Small intestine (tissue), 16 donors: ENCODE measurements at places on chromosomes 2 and 18.
A peak's percentile ranks its signal among the peaks of the same experiment; 100 is the strongest.

GRCh38 chr2:101540518-101540917 is 65.6 kb upstream of the RFX8 start:
- no peak overlapping the region for H3K4me3 ChIP-seq
- no peaks in the 10 kb centered on the region for H3K36me3 ChIP-seq
- H3K27me3 ChIP-seq = no peaks in the 10 kb centered on the region

DNA sequence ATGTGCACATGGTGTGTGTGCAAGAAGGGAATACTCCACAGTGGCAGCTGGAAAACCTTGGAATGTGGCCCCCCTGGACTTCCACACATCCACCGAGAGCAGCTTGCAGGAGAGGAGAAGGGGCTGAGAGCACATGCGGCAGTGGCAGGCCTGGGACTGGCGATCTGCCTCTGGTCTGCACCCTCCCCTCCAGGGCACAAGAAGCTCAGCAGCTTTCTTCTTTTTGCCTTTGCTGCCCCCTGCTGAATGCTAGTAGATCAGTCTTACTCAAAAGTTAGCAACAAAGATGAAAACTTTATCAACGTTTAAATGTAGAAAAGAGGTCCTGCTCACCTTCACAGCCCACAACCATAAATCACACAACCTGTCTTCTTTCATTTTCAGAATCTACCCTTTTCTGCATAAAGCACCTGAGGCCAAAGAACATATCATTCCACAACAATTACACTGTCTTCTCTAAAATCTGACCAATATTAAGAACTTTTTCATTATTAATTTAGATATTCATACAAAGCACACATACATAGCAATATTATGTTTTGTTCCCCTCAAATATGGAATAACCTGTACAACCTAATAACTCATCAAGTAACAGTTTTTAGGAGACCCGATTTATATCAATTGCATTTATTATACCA is 34.6 kb downstream of the TGFBRAP1 start:
- H3K4me1 ChIP-seq = no peaks in the 10 kb centered on the region
- peaks cover 34% of the 10 kb centered on the region for H3K36me3 ChIP-seq
- DNase-seq = peak; percentile 32
- no peak overlapping the region for H3K4me3 ChIP-seq

DNA sequence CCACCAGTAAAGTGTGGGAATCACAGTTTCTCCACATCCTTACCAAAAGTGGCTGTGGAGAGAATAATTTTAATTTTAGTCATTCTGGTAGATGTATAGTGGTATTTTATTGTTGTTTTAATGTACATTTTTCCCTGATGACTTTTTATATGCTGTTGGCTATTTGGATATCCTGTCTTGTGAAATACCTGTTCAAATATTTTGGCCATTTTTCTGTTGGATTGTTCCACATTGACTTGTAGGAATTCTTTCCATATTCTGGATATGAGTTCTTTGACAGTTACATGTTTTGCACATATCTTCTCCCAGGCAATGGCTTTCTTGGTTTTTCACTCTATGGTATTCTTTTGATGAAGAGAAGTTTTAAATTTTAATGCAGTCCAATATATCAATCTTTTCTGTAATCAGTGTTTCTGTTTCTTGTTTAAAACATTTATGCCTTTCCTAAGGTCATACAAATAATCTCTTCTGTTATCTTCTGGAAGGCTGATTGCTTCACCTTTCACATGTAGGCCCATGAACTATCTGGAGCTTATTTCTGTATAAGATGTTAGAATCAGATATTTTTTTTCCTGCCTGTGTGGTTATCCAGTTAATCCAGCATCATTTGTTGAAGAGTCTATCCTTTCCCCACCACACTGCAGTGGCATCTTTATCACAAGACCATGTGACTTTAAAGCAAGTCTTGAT is 19.0 kb downstream of the AFTPH start:
- H3K27me3 ChIP-seq = no peaks in the 10 kb centered on the region
- peaks cover 2% of the 10 kb centered on the region for H3K4me1 ChIP-seq
- H3K27ac ChIP-seq = no peak overlapping the region
- DNase-seq = no peak

DNA sequence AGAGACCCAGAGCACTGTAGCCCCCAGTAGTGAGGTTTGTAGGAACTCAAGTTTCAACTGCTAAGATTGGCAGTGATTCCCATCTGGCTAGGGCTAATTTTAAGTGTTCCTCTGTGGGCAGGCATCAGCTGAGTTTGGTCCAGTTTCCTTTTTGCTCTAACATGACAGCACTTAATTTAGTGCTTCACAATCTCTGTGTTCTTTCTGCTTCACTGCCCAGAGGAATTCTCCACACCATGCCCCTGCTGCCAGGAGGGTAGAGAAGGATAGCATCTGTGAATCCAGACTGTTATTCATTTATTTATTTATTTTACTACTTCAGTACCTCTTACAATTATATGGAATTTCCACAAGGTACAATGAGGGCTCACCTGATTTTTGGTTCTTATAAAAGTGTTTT is 549.9 kb upstream of the FSIP2 start:
- H3K27me3 ChIP-seq = no peaks in the 10 kb centered on the region
- DNase-seq = no peak

DNA sequence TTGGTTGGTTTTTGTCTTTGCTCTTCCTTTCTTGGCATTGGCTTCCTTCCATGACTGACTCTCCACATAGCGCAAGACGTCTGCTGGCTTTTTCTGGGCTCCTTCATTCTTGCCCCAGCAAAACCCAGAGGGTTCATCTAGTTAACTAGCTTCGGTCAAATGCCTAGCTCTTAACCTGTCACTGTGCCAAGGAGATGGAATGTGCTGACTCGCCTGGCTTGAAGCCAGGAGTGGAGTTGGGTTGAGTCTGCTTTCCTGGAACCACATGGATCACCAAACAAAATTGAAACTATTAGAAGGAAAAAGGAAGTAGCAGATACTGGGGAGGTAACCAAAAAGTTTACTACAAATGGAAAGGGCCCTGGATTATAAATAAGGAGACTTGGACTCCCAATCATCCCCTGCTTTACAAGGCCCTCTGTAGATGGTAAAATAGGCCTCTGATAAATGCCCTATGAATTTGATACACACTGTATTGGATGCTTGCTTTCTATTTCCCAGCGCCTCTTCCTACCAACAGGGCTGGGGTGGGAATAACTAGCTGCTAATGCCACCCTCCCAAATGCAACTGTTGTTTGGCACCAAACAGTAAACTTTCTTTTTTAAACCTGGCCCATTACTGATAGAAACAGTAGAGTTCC is 11.3 kb downstream of the MALT1 start:
- no peaks in the 10 kb centered on the region for H3K36me3 ChIP-seq
- H3K4me3 ChIP-seq = no peak overlapping the region
- peaks cover 4% of the 10 kb centered on the region for H3K4me1 ChIP-seq
- no peaks in the 10 kb centered on the region for H3K27me3 ChIP-seq

GRCh38 chr2:127619203-127619590 is 26.8 kb upstream of the GPR17 start:
- no peaks in the 10 kb centered on the region for H3K36me3 ChIP-seq
- H3K27ac ChIP-seq = no peak overlapping the region
- no peak overlapping the region for H3K4me3 ChIP-seq
- no peaks in the 10 kb centered on the region for H3K4me1 ChIP-seq
- H3K27me3 ChIP-seq = no peaks in the 10 kb centered on the region

- no peak overlapping the region for H3K27ac ChIP-seq
- H3K4me3 ChIP-seq = no peak overlapping the region
- peaks cover 6% of the 10 kb centered on the region for H3K36me3 ChIP-seq
- H3K27me3 ChIP-seq = no peaks in the 10 kb centered on the region
Measured at GRCh38 chr2:48483916-48484315, 46.0 kb upstream of the STON1 start.

- H3K27me3 ChIP-seq = peaks cover 5% of the 10 kb centered on the region
- H3K36me3 ChIP-seq = no peaks in the 10 kb centered on the region
- DNase-seq = no peak
Measured at GRCh38 chr2:48750128-48750739, 5.3 kb downstream of the LHCGR start.

- H3K4me1 ChIP-seq = no peaks in the 10 kb centered on the region
- H3K27ac ChIP-seq = no peak overlapping the region
- peak; percentile 8 for DNase-seq
- H3K36me3 ChIP-seq = no peaks in the 10 kb centered on the region
Measured at GRCh38 chr18:37553633-37554398, 11.8 kb downstream of the CELF4 start.

DNA sequence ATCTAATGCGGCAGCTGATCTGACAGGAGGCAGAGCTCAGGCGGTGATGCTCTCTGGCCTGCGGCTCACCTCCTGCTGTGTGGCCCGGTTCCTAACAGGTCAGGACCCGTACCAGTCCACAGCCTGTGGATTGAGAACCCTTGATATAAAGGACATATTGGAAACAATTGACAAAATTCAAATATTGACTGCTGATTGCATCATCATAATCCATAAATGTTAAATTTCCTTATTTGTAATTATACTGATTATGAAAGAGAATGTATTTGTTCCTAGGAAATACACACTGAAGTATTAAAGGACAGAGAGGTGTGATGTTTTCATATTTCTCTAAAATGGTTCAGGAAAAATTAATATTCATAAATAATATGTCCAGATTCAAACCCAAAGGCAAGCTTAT is 63.8 kb upstream of the SRD5A2 start:
- no peak overlapping the region for H3K27ac ChIP-seq
- H3K4me3 ChIP-seq = no peak overlapping the region
- H3K4me1 ChIP-seq = no peaks in the 10 kb centered on the region
- no peak for DNase-seq
- H3K36me3 ChIP-seq = no peaks in the 10 kb centered on the region
- no peaks in the 10 kb centered on the region for H3K27me3 ChIP-seq

DNA sequence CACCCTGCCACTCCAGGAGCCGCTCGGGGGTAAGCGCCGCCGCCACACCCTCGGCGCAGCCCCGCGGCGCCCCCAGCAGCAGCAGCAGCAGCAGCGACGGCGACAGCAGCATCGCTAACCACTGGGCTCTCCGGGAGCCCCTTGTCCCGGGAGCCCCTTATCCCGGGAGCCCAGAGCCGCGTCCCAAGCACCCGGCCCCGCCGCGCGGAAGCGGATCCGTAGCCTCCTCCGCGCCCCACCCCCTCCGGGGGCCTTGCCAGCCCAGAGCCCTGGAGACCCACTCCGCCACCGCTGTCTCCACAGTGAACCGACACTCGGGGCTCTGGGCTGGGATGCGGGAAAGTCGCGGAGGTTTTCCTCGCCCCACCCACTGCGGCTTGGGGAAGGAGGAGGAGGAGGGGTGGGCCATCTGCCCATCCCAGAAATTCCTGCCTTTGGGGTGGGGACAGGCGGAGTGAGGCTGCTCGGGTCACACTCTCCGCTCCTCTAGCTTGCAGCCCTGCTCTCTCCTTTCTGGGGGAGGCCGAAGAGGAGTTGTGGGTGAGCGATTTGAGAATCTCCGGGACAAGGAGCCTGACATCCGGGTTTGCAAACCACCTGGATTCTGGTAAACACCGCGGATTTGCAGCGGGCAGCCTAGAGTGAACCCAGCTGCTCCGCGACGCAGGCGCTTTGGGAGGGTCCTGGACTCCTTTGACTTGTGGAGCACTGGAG is at the start of gene PLA2R1:
PLA2R1 (minus strand) TSS at position 324 of the 714 bp plus-strand sequence; CDS start at position 112, 212 bp downstream.
- peaks cover 4% of the 10 kb centered on the region for H3K36me3 ChIP-seq
- peak; percentile 78 for DNase-seq
- peak within 1 kb of the TSS; percentile 78 for H3K4me3 ChIP-seq
- peaks cover 5% of the 10 kb centered on the region for H3K4me1 ChIP-seq
- H3K27me3 ChIP-seq = no peaks in the 10 kb centered on the region
- H3K27ac ChIP-seq = peak within 1 kb of the TSS; percentile 87

DNA sequence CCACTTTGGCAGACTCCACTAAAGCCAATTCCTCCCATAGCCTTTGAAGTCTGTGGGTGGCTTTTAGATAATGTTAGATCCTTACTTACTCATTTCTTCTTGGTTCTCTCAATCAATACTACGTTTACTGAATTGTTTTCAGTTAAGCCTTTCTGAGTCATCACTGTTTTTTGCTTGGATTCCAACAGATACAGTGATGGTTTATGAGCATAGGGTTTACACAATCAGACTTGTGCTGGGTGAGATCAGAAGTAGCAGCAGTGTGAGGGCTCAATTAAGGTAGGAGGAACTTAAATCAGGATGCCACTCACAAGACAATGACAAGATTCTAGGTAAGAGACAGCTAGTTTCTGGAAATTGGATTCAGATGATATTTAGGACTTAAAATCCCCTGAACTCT is 297.7 kb upstream of the DOK6 start:
- no peaks in the 10 kb centered on the region for H3K4me1 ChIP-seq
- H3K27ac ChIP-seq = no peak overlapping the region
- no peaks in the 10 kb centered on the region for H3K36me3 ChIP-seq
- H3K27me3 ChIP-seq = no peaks in the 10 kb centered on the region
- H3K4me3 ChIP-seq = no peak overlapping the region

DNA sequence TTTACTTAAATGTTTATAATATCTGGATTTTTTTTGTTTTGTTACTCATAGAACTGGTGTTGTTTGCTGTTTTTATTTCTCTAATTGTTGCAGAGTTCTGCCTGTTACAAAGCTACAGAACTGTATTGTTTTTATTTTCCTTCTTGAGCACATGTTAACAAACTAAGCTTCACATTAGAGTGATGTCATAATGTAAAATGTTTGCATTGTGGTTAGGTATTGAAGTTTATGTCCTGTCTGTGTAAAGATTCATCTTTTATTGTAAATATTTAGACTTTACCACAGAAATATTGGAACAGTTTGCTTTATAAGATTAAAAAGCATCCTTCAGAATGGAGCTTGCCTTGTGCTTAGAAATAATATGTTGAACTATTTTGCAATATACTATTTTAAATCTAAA is 67.7 kb downstream of the CLIP4 start:
- no peak for DNase-seq
- H3K36me3 ChIP-seq = no peaks in the 10 kb centered on the region
- no peaks in the 10 kb centered on the region for H3K4me1 ChIP-seq
- no peaks in the 10 kb centered on the region for H3K27me3 ChIP-seq
- no peak overlapping the region for H3K4me3 ChIP-seq

DNA sequence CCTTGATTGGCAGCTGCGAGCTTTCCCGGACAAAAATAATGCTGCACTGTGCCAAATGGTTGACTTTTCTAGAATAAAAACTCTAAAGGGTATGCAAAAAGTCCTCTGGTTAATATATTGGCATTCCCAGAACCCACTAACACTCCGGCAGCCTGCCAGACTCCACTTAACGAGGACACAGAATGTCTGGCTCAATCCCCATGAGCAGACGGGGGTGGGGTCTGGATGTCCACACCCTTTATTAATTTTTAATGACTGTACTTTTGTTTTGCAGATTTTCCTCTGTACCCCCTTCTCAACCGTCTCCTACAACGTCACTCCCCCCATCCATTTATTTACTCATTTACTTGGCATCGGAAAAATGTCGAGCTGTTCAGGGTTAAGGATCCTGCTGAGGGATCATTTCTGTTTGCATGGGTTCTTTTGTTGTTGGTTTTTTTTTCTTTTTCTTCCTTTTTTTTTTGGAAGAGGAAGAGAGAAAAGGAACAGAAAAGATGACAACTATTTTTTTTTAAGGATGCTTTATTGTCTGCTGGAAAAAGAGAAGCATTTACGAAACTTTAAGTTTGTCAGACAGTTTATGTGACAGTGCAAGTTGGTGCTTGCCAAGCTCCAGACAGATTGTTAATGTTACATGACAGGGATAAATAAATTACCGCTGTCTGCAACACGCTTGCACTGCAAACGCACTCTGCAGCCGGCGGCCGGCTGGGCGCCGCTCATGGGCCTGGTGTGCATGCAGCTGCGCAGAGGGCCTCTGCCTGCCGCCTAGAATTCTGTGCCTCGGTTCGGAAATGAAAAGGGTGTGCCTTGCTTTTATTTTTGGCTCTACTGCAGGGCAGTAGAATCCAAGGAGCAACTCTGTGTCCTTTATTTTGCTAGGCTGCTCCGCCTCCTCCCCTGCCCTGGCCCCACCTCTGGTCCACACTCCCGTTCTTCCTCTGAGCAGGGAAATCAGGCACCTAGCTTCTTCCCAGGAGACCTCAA is 3.6 kb downstream of the LDLRAD4 start:
- H3K36me3 ChIP-seq = peaks cover 5% of the 10 kb centered on the region
- H3K27me3 ChIP-seq = peaks cover 19% of the 10 kb centered on the region
- peak; percentile 26 for DNase-seq
- H3K4me1 ChIP-seq = peaks cover 10% of the 10 kb centered on the region
- H3K27ac ChIP-seq = peak overlapping the region; percentile 88
- no peak overlapping the region for H3K4me3 ChIP-seq
